ENCODE measurements at places on chromosomes 11 and 22. TPM values are rescaled to one million over a fixed set of nuclear protein-coding genes. Genes with fewer than 3 reads are reported as not detected.
A peak's percentile ranks its signal among the peaks of the same experiment; 100 is the strongest.

The TRAPPC4 gene
- 136 TPM for polyA plus RNA-seq

The P2RY2 gene
- 1.3 TPM for polyA plus RNA-seq

The GLYAT gene
- 480 TPM for polyA plus RNA-seq

The CASTOR1 gene
- polyA plus RNA-seq, result 71.7 TPM

The MUC5B gene
- polyA plus RNA-seq, result not detected

The RTN3 gene
- 109 TPM for polyA plus RNA-seq

The HOATZ gene
- not detected for polyA plus RNA-seq

The OR5M3 gene
- polyA plus RNA-seq, result not detected

The PAX6 gene
- not detected for polyA plus RNA-seq

The RASGRP2 gene
- 14.1 TPM for polyA plus RNA-seq

DNA sequence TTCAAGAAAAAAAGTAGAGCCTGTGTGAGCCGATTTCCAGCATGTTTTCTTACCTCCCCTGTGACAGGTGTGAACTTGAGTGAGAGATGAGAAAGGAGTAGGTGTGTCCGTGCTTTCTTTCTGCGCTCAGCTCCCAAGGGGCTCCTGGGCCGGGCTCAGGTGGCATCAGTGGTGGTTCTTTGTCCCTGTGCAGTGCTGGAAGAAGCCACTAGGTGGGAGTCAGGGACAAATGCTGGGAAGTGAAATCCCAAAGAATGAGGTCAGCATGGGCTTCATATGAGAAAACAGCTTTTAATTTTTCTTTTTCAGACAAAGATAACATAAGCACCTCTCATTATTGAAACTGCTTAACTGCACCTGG is 57.8 kb downstream of the PPFIBP2 start:
- H3K36me3 ChIP-seq, result no peaks in the 10 kb centered on the region
- no peak overlapping the region for H3K4me3 ChIP-seq
- peaks cover 30% of the 10 kb centered on the region for H3K4me1 ChIP-seq
- H3K27ac ChIP-seq, result no peak overlapping the region
- H3K27me3 ChIP-seq, result no peaks in the 10 kb centered on the region
- peak; percentile 88 for DNase-seq

- peaks cover 3% of the 10 kb centered on the region for H3K36me3 ChIP-seq
- H3K4me1 ChIP-seq, result peaks cover 48% of the 10 kb centered on the region
- DNase-seq, result no peak
- no peak overlapping the region for H3K4me3 ChIP-seq
- H3K27ac ChIP-seq, result no peak overlapping the region
- no peaks in the 10 kb centered on the region for H3K27me3 ChIP-seq
Observed at GRCh38 chr11:1303126-1303821, 6.2 kb downstream of the TOLLIP start.

- no peak overlapping the region for H3K27ac ChIP-seq
- H3K36me3 ChIP-seq, result no peaks in the 10 kb centered on the region
- no peaks in the 10 kb centered on the region for H3K27me3 ChIP-seq
Observed at GRCh38 chr11:35031867-35032266, 107.1 kb upstream of the CD44 start.

DNA sequence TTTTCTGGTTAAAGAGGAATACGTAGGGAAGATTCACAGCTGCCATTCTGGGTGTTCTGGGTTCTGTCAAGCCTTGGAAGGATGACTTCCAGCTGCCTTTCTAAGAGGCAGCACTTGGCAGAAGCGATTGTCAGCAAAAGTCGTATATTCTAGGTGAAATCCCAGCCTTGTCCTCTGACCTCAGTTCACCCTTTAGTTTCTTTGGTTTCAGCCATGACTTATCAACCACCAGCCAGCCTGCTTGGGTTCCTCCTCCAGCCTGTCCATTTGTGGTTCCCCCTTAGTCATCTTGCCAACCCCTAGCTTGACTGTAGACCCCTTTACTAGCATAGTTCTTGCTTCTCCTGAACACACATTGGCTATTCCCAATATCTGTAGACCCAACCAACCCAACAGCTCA is 102.3 kb upstream of the CD44 start:
- H3K27ac ChIP-seq, result no peak overlapping the region
- no peak overlapping the region for H3K4me3 ChIP-seq
- H3K36me3 ChIP-seq, result no peaks in the 10 kb centered on the region
- DNase-seq, result no peak

- no peak overlapping the region for H3K27ac ChIP-seq
- no peaks in the 10 kb centered on the region for H3K36me3 ChIP-seq
- peak overlapping the region; percentile 10 for H3K4me3 ChIP-seq
- no peak for DNase-seq
- H3K4me1 ChIP-seq, result peaks cover 30% of the 10 kb centered on the region
Observed at GRCh38 chr11:10322401-10322800, 17.5 kb downstream of the ADM start.

GRCh38 chr11:87722756-87723565 is 452.3 kb downstream of the RAB38 start:
- H3K27me3 ChIP-seq, result no peaks in the 10 kb centered on the region
- DNase-seq, result no peak
- H3K4me3 ChIP-seq, result no peak overlapping the region

DNA sequence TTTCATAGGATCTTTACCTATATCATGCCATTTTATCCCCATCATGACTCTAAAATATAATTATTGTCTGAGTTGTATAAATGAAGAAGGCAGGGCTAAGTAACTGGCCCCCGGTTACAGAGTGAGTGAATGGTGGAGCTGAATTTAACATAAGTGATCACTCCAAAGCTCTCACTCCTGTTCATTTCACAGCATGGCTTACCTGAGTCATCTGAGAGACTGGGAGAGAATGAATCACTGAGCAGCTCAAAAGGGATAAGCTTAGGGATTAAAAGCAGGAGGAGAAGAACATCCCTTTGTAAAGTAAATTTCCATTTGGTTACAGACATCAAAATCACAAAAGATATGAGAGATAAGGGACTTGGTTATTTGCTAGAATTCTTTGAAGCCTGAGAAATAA is 294.0 kb upstream of the CTSC start:
- H3K36me3 ChIP-seq, result no peaks in the 10 kb centered on the region

- peak within 1 kb of the TSS; percentile 47 for H3K27ac ChIP-seq
- H3K4me1 ChIP-seq, result peaks cover 6% of the 10 kb centered on the region
- no peaks in the 10 kb centered on the region for H3K36me3 ChIP-seq
- peak within 1 kb of the TSS; percentile 56 for H3K4me3 ChIP-seq
Observed at GRCh38 chr11:2443881-2444820, at the start of gene TRPM5. TRPM5 (minus strand) TSS chr11:2444514; CDS start chr11:2423036, 21,478 bp downstream.

DNA sequence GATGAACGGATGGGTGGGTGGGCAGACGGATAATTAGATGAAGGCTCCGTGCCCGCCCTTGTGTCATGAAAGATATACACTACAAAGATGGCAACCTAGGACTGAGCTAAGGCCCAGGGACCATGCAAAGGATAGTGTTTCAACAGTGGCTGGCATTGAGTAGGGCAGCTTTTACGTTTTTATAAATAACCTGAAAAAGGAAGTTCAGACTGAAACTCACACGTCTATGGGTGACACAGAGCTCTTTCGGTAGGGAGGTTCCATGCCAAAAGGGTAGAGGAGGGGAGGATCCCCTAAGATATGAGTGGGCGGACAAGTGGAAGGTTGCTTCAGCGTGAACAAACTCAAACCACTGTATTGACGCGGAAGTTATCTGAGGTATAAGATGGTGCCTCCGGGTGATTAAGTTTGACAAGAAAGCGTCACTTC is 90.5 kb downstream of the UBASH3B start:
- H3K4me1 ChIP-seq, result peaks cover 10% of the 10 kb centered on the region
- H3K27me3 ChIP-seq, result no peaks in the 10 kb centered on the region
- no peak overlapping the region for H3K4me3 ChIP-seq
- H3K27ac ChIP-seq, result no peak overlapping the region

- H3K4me3 ChIP-seq, result no peak overlapping the region
- no peak overlapping the region for H3K27ac ChIP-seq
- no peaks in the 10 kb centered on the region for H3K27me3 ChIP-seq
- DNase-seq, result no peak
- peaks cover 4% of the 10 kb centered on the region for H3K4me1 ChIP-seq
Observed at GRCh38 chr11:62449451-62449851, 30.6 kb downstream of the SCGB1A1 start.

DNA sequence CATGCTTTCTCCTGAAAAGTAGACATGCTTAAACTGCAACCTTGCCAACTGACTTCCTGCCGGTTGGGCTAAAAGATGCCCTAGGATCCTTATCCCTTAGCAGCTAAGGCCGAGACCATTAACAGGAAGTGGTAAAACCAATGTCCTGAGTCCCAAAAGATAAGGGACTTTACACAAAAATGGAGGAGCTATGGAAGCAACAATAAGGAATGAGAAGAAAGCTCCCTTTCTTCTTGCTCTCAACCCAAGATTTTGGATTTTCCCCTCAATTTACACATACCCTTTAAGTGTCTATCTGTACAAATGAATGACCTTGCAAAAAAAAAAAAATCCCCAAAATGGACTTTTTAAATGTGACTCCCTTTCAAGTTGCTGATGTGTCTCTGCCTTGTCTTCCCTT is 11.1 kb downstream of the MRPL17 start:
- no peak for DNase-seq
- no peaks in the 10 kb centered on the region for H3K4me1 ChIP-seq

DNA sequence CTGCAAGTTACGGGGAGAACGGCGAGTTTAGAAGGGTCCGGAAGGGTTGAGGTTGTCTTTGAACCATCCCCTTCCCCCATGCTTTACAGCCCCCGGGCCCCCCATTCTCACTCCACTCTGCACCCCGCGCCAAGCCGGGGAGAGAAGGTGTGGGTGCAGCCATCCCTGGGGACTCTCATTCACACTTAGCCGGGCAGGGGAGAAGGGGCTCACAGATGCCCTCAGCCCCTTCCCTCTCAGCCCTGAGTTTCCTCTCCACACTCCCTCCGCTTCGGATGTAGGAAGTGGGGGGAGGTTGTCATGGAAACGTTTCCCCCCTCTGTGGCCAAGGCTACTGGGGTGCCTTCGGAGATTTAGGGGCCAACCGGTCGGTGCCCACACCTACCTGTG is 334 bp downstream of the CADM1 start:
- H3K27me3 ChIP-seq, result no peaks in the 10 kb centered on the region
- no peaks in the 10 kb centered on the region for H3K4me1 ChIP-seq
- peak overlapping the region; percentile 68 for H3K27ac ChIP-seq
- no peak for DNase-seq
- no peaks in the 10 kb centered on the region for H3K36me3 ChIP-seq

DNA sequence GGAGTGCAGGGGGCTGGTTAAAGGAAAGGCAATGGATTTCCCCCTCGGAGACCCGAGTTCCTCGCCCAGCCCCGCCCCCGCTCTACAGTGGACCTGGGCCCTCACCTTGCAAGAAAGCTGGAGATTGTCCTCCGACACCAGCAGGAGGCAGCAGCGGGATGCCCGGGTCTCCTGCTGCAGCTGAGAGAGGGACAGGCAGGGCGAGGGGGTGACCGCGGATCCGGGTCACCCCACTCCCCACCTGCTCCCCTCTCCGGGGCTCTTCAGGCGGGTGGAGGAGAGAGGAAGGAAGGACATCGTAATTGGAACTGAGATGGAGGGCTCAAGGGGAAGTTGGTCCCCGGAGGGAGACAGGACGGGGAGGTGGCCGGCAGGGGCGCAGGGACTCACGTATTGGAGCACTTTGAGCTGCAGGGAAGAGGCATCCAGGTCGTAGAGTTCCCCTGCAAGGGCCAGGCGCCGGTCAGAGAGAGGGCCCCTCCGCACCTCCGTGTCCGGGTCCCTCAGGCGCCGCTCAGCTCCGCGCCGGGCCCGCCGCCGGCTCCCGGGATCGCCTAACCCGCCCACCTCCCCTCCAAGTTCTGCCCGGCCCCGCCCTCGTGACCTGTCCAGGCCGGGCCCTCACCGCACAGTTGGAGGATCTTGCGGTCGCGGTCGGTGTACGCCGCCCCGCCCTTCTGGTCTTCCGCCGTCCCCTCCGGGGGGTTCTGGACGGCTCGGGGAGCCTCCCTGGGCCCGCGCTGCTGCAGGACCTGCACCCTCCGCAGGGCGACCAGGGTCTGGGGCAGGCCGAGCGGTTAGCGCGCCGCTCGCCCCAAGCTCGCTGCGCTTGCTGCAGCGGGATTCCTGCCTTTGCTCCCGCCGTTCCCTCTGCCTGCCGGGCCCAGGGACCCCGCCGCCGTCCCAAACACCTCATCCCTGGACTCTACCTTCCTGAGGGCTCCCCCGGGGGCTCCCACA is 84.1 kb downstream of the PDE2A start:
- no peak overlapping the region for H3K27ac ChIP-seq
- H3K4me3 ChIP-seq, result no peak overlapping the region
- H3K36me3 ChIP-seq, result no peaks in the 10 kb centered on the region
- peaks cover 15% of the 10 kb centered on the region for H3K27me3 ChIP-seq
- H3K4me1 ChIP-seq, result no peaks in the 10 kb centered on the region
- DNase-seq, result peak; percentile 69

DNA sequence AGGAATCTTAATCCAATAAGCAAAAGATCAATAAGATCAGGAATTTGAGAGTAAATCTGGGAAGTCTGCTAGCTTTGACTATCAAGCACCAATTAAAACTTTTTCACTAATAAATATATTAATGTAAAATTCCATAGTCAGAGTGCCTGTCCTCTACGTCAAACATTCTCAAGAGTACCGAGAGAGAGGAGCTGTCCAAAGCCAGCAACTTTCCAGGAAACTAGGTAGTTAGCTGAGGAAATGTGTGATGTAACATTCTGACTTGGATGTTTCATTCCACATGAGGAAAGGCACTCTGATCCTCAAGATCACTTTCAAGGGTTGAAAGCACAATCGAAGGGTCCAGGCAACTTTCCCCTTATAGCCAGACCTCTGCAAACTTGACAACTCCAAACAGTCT is 113.2 kb downstream of the STK33 start:
- no peak for DNase-seq
- no peaks in the 10 kb centered on the region for H3K4me1 ChIP-seq
- H3K36me3 ChIP-seq, result no peaks in the 10 kb centered on the region

GRCh38 chr11:33734441-33735270 is 1.6 kb downstream of the CD59 start:
- H3K27ac ChIP-seq, result peak overlapping the region; percentile 97
- H3K36me3 ChIP-seq, result no peaks in the 10 kb centered on the region
- H3K4me1 ChIP-seq, result peaks cover 8% of the 10 kb centered on the region
- peak overlapping the region; percentile 95 for H3K4me3 ChIP-seq

- no peaks in the 10 kb centered on the region for H3K4me1 ChIP-seq
- H3K27me3 ChIP-seq, result no peaks in the 10 kb centered on the region
- no peak overlapping the region for H3K4me3 ChIP-seq
Observed at GRCh38 chr11:120532832-120533196, 21.3 kb downstream of the GRIK4 start.

All from kidney (tissue), 22 donors.